ENCODE measurements at places on chromosomes 16 and 17. TPM values are rescaled to one million over a fixed set of nuclear protein-coding genes. Genes with fewer than 3 reads are reported as not detected.

CAMTA2 gene
- total RNA-seq = 32.4 TPM

DNA sequence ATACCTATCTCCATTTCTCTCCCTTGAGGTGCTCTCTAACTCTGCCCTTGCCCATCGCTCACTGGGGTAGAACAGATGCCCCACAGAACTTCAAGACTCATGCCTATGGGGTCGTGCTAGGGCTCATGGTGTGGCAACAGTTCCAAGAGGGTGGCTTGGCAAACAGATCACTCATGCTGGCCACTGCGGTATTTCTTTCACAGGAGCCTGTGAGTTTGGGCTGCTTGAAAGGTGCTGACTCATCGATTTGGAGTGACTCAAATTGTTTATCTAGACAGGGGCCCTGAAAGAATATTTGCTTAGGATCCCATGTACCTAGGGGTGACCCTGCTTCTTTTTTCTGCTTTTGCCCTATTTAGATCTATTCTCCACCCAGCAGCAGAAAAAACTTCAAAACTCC is 69.9 kb downstream of the IRX5 start:
- no peak for DNase-seq

DNA sequence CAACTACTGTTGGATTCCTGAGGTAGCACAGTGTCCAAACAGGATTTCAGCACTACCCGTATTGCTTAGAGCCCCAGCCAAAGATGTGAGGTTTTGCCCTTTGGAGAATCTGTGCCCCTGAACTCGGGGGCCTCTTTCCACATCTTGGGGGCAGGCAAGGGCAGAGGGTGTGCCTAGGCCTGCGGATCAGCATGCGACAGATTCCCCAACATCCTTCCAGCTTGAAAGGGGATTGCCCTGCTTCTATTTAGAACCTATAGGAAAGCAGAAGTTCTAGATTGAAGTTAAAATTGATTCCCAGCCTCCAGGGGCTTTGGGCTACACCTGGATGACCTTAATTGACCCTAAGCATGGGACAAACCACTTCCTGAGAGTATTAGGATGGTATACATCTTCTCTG is 19.6 kb downstream of the NOD2 start:
- DNase-seq = no peak

GRCh38 chr16:63241497-63242028 is 1205.3 kb upstream of the CDH8 start:
- no peak for DNase-seq

DNA sequence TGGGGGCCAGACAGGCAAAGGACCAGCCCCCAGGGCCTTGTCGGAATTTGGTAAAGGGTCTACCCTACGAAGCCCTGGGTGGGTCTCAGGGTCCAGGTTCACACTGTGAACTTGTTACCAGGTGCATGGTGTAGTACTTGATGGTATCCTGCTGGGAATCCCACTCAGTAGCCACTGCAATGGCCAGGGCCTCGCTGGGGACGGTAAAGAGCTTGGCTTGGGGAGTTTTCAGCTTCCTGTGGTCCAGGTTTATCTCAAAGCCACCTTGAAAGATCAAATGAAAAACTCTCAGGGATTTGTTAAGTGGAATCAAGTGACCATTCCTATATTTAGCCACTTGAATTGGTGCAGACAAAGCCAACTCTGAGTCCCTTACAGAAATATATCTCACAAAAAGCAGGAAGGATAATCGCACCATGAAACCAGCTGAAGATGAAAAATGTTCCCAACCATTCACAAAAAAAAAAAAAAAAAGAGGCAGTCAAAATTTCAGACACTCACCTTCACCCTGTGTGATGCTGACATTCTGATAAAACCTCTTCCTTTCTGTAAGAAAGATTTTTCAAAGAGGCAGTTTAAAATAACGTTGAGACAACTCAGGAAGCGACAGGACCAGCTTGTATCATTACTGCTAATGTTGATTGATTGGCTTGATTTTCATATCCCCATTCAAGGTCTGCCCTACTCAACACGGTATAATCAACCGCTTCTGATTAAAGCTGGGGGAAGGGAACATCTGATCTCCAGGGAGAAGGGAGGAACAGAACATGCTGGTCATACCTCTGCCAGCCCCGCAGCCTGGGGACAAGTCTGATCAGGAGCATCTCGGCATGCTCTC is 10.6 kb downstream of the ATPAF2 start:
- no peak for DNase-seq

GRCh38 chr17:58156839-58157803 is 8.9 kb downstream of the OR4D1 start:
- DNase-seq = no peak

All from suprapubic skin (tissue), 4 donors.